NCI-H446 (cell line): ENCODE measurements at places on chromosomes 1 and 21.

DNA sequence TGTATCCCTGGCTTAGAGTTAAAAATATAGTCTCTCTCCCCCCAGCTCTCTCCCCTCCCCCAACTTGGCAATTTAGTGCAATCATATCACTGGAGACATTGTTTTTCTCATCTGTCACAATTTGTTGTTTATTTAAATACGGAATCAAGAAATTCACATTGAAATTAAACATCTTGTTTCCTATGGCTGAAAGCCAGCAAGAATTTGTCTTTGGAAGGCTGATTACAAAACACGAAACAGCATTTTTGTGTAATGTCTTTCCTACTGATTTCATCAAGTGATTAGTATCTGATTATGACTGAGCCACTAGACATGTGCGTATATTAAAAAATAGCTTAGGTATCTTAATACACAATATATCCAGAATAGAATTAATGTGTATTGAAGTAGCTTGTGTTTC is 119.7 kb downstream of the LYPLAL1 start:
- DNase-seq: no peak

GRCh38 chr1:233599542-233600073 is 14.3 kb upstream of the KCNK1 start:
- DNase-seq: no peak

DNA sequence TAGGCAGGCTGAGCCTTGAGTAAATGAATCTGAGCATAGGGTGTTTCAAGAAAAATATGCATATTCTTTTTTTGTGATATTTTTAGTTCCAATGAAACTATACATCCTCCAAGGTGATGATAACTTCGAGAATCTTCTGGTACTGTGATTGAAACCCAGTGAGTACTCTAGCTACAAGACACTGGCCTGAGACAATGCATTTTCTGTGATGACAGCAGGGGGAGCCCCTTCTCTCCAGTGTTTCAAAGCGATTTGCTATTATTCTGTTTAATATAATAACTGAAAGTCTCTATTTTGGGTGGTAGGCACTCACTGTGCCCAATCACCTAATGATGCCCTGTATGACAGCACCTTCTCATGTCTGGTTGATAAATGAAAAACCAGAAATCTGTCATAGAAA is 12.1 kb downstream of the IRF2BP2 start:
- peak; percentile 48 for DNase-seq

GRCh38 chr1:23578997-23579363 is 19.7 kb upstream of the ID3 start:
- DNase-seq: no peak

- DNase-seq: no peak
Observed at GRCh38 chr1:24506691-24507381, 4.2 kb downstream of the RCAN3 start.

GRCh38 chr1:64962441-64962840 is 3.9 kb downstream of the JAK1 start:
- no peak for DNase-seq

DNA sequence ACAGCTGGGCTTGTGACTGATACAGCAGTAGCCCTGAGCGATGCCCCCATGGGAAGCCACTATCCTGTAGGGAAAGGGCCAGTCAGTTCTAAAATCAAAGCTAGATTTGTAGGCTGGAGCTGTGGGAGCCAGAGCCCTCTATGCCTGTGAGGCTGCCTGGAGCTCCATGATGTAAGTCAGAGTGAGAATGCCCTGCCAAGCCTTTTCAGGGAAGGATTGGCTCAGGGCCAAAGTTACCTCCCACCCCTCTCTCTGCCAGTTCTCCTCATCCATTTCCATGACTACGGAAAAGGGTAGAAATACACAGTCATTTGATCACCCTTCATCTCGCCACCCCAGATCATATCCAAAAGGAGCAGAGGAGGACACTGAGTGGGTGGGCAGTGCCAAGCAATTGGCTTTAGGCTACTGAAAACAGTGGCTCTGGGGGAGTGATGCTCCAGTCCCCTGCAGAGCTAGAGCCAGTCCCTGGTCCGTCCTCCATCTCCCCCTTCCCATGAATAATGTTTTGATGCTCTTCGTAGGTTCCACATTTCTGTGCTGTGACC is 59.5 kb upstream of the KCNA3 start:
- peak; percentile 23 for DNase-seq

DNA sequence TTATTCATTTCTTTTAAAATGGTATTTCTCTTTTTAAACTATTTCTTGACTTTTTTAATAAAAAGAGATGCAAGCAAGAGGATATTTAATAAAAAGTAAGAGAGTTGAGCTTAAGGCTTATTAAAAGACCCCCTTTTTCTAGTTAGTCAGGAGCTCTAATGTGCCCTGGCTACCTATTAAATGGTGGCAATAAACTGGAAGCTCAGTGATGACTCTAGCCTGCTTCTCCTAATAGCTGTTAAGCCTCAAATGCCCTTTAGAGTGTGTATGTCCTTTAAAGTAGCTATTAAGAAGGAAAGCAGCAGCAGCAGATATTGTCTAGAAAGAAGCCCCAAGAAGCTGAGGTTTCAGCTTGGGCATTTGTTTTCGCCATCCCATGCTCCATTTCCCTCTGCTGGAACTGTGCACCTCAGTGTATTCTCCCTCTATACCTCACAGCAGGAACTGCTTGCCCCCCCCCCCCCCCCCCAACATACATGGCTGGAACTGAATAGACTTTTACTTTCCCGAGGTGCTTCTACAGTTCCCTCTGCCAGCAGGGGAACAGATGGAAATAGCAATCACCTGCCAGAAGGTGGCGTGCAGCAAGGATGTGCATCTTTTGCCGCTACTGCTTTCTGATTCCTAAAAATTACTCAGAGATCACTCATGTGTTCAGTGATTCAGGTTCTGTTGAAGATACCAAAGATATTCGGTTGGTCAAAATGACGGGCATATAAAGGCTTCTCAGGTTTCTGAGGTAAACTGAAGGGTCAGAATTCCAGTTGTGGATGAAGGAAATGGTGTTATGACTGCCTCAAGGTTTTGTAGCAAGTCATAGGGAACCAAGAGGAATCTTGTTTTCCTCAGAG is 2.5 kb downstream of the RGS4 start:
- DNase-seq: peak; percentile 84

GRCh38 chr1:90443354-90443753 is 273.7 kb downstream of the BARHL2 start:
- DNase-seq: no peak

DNA sequence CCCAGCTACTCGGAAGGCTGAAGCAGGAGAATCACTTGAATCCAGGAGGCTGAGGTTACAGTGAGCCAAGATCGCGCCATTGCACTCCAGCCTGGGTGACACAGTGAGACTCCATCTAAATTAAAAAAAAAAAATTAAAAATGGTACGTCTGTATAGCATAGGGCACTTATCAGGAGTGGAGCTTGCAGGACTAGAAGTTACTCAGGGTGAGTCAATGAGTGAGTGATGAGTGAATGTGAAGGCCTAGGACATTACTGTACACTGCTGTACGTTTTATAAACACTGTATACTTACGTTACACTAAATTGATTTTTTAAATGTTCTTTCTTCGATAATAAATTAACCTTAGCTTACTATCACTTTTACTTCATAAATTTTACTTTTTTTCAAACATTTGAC is 183.6 kb downstream of the NR5A2 start:
- DNase-seq: no peak

DNA sequence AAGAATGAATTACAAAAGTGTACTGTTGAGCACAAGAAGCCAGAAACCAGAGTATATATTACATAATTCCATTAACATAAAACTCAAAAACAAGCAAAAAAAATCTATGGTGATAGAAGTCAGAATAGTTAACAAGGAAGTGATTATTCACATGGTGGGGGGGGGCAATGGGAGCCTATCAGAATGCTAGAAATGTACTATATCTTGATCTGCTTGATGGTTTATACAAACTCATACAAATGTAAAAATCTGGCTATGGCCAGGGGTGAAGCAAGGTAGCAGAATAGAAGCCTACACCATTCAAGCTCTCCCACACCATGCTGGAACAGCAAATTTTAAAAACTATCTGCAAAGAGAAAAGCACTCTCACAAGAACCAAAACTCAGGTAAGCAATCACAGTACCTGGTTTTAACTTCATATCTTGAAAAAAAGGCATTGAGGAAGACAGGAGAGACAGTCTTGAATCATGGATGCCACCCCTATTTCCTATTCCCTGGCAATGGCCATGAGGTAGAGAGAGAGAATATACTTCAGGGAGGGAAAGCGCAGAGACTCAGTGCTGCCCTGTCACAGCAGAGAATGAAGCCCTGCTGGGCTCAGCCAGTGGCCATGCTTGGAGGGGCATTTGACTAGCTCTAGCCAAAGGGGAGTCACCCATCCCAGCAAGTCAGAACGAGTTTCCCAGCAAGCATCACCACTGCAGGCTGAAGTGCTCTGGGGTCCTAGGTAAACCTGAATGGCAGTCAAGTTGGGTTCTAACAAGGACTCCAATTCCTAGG is 73.8 kb downstream of the CDC42BPA start:
- DNase-seq: no peak

DNA sequence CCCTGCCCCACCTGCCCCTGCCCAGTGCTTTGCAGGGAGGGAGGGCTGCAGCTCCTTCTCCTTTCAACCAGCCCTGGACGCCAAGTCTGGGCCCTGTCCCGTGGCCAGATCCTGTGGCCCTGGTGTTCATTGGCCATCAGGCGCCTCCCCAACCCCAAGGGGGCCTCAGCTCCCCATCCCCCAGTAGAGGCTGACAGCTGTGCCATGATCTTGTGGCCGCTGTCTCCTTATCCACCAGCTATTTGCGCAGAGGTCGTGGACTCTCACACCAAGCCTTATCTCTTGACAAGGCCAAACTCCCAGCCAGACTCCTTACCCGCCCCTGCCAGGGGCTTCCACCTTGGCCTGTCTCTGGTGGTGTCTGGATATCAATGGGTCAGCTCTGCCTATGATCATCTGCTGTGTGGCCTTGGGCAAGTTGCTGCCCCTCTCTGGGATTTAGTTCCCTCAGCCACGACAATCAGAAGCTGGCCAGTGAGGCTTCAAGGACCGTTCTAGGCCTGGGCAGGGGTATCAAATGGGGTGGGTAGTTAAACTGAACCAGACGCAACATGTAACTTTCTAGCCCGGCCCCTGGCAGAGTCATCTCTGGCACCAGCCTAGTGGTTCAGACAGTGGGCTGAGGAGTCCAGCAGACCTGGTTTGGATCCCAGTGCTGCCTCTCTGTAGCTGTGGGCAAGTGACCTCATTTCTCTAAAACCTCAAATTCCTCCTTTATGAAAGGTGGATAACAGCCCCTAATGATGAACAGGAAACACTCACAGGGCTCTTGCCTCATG is 3.3 kb upstream of the COL8A2 start:
- no peak for DNase-seq

DNA sequence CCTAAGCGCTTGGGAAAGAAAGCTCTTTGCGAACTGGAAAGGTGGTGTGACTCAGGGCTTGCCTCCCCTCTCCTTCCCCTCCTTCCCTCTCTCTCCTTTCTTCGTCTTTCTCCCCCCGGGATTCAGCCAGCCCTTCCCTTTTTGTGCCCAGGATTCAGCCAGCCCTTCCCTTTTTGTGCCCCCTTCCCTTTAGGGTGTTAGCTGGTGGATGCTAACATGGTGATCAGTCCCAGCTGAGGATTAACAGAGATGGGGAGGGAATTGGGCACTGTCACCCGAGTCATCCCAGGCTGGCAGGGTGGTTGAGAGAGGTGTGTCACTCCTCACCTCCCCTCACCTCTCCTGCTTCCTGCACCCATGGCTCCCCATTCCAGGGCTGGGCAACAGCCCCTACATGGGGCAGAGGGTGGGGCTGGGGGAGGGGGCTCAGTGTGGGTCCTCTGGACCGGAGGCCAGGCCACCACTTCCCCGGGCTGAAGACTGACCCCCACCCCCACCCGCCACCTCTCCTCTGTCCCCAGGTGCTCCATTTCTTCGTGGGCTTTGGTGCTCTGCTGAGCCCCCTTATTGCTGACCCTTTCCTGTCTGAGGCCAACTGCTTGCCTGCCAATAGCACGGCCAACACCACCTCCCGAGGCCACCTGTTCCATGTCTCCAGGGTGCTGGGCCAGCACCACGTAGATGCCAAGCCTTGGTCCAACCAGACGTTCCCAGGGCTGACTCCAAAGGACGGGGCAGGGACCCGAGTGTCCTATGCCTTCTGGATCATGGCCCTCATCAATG is 51.5 kb downstream of the ELK4 start:
- no peak for DNase-seq

GRCh38 chr1:35426097-35426586 is 131.1 kb downstream of the KIAA0319L start:
- DNase-seq: no peak

GRCh38 chr1:226736908-226737818 is 1.9 kb downstream of the ITPKB start:
- DNase-seq: peak; percentile 50

DNA sequence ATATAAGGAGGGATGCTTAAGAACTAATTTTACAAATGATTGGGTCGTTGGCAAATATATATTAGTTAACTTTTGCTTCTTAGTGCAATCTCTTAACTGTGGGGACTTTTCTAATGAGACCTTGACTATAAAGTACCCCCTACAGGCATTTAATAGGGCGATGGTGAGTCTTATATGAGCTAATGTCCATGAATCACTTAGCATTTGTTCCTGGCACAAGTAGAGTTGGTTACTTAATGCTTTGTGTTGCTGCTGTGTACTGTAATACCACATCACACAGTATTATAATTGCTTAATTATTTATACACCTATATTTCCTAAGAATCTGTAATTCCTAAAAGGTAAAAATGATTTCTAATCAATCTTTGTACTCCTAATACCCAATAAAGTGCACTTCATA is 25.3 kb upstream of the TMCO1 start:
- DNase-seq: no peak

DNA sequence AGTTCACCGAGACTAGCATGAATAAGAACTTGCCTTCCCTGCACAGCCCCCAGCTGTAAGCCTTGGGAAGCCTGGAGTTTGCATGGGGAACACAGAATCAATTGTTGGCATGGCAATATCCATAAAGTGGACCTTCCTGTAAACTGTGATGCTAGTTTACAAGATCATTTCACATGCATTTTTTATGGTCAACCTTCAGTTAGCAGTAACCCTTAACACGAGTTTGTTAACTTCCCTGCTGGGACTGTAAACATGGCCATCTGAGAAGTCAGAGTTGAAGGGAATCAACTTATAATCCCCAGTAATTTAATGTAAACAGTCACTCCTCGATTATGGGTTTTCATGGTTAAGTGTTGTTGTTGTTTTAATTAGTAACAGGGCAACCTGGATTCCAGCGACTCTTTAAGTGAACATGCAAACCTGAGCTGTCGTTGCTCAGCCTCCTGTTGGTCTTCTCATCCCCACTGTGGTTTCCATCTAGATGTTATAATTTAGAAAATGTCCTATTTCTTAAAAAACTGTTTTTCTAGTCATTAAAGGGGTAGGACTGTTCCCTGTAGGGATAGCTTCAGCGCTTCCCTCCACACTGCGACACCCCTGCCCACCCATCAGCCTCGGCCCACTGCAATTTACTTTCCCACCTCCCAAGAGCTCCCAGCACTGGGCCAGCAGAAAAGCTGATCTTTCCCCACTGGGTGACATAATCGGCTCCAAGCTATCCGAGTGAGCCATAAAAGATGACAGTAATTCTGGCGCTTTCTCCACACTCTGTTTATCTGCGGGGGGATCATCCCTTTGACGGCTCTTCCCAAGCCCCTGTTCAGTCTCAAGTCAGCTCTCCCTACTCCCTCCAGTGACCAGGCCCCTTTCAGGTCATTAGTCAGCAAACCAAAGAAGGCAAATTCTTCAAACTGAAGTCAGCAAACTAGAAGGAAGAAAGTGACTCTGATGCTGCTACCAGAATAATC is 107.6 kb upstream of the IPO9 start:
- DNase-seq: no peak

- DNase-seq: no peak
Observed at GRCh38 chr1:7288992-7289391, 482.1 kb upstream of the VAMP3 start.
